T1000 (cell line): ENCODE measurements at places on chromosomes 3 and 15.
A peak's percentile ranks its signal among the peaks of the same experiment; 100 is the strongest.

DNA sequence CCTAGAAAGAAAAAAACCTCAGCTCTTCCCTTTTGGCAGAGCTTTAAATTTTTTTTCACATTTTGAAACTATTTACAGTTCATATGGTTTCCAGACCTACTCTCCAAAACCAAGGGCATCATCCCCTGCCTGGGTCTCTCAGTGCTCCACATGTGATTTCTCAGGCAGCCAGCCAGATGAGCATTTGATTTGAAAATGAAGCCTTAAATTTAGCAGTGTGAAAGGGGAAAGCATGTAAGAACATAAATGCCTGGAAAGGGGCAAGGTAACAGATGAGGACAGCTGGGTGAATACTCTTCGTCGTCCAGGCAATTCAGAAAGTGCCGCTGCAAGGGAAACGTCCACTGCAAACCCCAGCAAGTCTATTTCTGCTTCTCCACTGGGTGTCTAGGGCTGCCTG lies 94.8 kb downstream of the ATP8B4 start:
- no peak for DNase-seq

DNA sequence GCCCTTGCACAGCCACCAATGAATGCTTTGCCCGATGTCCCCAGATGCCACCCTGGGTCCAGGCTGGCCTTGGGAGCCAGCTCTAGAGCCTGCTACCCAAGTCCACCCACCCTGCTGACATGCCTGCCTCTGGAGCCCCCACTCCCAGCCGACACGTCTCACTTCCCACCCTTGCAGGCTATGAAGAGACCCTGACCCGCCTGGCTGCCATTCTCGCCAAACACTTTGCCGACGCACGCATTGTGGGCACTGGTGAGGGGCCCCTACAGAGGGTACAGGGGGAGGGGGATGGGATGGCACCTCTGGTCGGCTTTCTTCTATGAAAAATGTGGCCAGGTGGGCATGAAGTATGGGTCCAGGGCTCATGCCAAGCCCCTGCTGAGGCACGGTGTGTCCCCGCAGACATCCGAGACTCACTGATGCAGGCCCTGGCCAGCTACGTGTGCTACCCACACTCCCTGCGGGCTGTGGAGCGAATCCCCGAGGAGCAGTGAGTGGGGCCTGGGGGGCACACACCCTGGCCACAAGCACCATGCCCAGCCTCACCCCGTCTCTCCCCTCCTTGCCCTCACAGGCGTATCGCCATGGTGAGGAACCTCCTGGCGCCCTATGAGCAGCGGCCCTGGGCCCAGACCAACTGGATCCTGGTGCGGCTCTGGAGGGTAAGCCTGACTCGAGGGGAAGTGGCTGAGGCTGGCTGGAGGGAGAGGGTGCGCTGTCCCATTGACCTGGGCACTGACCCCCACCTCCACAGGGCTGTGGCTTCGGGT lies 6.0 kb downstream of the AMIGO3 start:
- DNase-seq, result no peak

DNA sequence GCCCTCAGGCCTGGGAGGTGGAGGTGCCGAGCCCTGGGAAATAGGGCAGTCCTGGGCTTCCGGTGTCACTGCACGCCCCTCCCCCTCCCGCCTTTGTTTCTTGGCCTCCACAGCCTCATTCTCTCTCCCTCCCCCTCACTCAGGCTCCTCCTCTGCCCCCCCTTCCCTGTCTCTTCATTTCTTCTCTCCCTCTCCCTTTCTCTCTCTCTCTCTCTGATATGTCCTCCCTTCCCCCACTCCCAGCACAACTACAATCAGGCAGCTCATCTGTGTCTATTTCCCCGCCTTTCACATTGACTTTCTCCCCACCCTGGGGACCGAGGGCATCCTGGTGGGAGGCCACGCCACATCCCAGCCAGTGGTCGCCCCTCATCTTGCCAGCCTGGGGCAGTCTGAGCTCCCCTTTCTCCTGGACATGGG lies 40.2 kb downstream of the IDH2 start:
- DNase-seq, result no peak

- no peak for DNase-seq
Measured at GRCh38 chr3:14847613-14848541, 29.1 kb downstream of the FGD5 start.

DNA sequence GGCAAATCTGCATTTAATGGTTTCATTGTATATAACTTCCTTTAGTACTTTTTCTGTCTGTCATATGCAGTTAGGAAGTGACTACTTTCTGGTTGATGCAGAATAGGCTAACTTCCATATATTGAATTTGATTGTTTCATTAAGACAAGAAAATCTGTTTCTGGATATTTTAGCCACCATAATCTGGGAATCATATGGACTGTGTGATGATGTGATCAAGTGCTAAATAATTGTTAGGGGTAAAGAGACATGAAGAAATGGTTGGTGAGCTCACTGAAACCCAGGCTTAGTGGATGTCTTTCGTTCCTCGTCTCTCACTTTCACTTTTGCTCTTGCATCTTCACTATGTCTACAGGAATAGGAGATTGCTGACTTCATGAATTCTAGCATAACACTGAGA lies 3.5 kb upstream of the MNS1 start:
- no peak for DNase-seq

- DNase-seq, result peak; percentile 57
Measured at GRCh38 chr15:35481992-35482391, 64.0 kb downstream of the DPH6 start.

DNA sequence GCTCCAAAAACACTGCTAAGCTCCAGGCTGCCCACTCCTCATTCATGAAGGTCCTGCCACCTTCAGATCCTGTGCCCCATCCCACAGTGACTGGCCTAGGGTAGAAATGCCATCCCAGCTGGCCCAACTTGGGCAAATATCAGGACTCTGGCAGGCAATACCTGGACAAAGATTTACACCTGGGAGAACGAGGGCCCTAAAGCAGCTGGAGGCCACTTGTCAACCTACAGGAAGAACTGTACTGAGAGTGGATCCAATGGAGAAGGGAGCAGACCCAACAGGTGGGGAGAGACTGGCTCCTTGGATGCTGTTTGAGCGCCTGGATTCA lies 57.1 kb upstream of the GATA2 start:
- DNase-seq, result no peak

DNA sequence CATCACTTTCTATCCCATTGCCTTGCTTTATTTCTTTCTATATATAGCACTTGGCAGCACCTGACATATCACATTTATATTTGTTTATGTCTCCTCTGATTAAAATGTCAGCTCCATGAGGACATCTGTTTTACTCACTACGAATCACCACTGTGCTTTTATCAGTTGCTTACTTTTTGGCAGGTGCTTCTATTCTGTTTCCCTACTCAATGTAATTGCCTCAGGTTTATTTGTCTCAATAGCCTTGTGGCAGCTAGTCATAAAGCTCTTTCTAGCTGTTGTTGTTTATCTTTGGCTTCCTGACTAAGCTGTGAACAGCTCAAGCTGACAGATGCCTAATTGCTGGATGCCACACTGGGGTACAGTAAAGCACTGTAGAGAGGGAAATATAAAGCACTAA lies 85.5 kb downstream of the VPS13C start:
- no peak for DNase-seq

GRCh38 chr3:134057654-134058110 lies 28.0 kb upstream of the SLCO2A1 start:
- no peak for DNase-seq

GRCh38 chr3:60027335-60027734 lies 977.5 kb upstream of the CFAP20DC start:
- DNase-seq, result no peak

DNA sequence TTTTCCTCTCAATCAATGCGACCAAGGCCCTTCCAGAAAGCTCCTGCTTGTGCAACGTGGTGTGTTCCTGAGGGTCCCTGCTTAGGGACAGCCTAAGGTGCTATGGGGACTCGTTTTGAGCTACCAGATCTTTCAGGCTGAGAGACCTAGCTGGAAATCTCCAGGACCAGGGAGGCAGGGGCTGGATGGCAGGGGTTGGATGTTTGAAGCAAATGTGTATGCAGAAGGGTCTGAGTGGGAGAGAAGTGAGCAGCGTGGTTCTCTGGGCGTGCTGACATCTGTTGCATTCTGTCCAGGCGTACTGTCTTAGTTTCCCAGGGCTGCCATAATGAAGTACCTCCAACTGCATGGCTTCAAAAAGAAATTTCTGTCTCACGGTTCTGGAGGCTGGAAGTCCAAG lies 31.7 kb upstream of the SLCO2A1 start:
- no peak for DNase-seq

DNA sequence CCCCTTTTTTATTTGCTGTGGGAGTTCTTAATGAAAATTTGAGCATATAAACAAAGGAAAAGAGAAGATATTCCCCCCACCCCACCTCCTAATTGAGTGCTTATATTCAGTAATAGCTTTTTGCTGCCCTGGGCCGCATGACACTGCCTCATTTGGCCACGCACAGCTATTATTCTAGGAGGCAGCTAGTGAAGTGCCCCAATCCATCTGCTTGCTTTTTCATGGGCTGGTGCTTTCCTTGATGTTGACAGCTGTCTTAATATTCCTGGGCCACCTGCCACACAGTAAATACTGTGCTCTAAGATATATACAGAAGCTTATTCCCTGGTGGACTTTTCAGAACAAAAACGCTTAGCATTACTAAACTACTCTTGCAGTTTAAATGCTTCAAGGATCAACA lies 3.8 kb upstream of the CRYBG3 start:
- no peak for DNase-seq

DNA sequence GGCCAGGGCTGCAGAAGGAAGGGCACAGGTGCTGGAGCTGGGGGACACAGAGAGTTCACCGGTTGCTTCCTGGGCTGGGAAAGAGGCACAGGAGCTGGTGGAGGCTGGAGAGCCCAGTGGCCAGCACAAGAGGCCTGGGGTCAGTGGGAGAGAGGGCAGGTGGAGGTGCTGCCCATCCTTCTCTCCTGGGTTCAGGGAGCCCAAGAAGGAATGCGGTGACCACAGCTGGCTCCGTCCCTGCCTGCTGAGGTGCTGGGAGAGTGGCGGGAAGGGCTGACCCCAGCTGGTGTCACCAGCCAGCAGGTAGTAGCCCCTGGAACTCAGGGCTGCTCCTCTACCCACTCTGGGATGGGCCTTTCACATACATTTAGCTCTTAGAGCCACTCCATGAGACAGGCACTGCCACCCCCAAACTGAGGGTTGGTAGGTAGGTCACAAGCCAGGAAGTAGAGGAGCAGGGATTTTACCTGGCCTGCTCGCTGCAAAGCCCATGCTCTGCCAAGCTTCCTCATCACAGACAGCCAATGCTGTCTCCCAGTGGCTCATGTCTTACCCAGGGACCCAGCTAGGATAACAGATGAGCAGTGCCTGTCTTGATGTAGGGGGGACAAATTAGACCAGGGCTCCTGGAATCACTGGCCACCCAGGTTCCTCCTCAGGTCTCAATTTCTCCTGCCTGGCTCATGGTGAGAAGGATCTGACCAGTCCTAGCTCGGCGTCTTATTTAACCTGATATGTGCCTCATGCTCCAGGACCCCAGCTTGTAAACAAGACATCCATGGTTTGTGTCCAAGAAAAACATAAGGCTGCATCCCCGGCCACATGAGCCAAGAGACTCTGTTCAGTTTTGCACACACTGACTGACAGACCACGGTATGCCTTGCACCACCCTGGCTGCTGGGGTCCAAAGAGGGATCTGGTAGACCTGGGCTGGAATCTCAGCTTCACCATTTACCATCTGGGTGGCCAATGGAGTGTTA lies 119.2 kb downstream of the CORO2B start:
- DNase-seq, result no peak

- DNase-seq, result peak; percentile 26
Measured at GRCh38 chr3:139934613-139935015, 371 bp upstream of the CLSTN2 start.

GRCh38 chr15:79003301-79003700 lies 58.5 kb upstream of the CTSH start:
- no peak for DNase-seq

GRCh38 chr3:195522254-195523023 lies 20.7 kb downstream of the PPP1R2 start:
- DNase-seq, result no peak

DNA sequence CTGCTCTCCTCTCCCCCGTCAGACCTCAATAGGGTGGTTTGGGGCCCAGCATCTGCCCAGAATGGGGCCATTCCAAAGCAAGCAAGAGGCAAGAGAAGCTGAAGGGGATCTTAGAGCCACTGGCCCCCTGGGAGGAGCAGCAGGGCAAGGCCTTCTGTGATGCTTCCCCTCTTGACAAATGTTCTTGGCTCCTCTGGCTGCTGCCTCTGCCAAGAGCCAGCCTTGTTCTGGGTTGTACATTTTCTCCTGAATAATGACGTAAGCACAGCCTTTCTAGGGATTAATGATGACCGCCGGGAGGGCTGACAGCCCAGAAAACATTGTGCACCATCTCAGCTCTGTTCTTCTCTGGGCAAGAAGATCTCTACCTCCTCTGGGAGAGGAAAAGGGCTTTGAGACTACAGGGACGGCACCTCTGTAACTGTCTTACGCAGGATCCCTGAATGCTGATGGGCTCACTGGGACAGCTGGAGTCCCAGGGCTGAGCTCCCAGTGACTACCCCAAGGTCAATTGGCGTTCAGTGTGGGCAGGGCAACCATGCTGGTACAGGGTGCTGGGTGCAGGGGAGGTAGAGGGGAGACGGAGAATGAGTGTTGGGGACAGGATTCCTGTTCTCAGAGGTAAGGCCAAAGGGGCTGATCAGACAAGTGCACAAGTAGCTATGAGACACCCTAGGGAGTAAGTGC lies 253.3 kb downstream of the FAM43A start:
- DNase-seq, result no peak

GRCh38 chr15:63381301-63382204 lies at the start of gene CA12:
Gene CA12 (minus strand): TSS chr15:63381846. CDS start chr15:63381720, 126 bp downstream.
- no peak for DNase-seq

- DNase-seq, result peak; percentile 57
Measured at GRCh38 chr3:124887177-124887931, at the start of gene ITGB5. Gene ITGB5 (minus strand): TSS chr3:124887365. CDS start chr3:124887000, 365 bp downstream.

- DNase-seq, result no peak
Measured at GRCh38 chr3:17810759-17811158, 68.3 kb upstream of the TBC1D5 start.

DNA sequence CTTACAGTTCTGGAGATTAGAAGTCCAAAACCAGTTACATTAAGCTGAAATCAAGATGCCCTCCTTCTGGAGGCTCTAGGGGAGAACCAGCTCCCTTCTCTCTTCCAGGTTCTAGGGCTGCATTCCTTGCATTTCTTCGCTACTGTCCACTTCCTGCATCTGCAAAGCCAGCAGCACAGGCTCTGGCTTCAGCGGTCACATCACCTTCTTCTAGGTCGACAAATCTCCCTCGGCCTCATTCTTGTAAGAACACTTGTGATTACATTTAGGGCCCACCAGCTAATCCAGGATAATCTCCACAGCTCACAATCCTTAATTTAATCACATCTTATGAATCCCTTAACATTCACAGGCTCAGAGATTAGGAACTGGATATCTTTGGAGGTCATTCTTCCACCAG lies 73.8 kb downstream of the MINAR1 start:
- no peak for DNase-seq

DNA sequence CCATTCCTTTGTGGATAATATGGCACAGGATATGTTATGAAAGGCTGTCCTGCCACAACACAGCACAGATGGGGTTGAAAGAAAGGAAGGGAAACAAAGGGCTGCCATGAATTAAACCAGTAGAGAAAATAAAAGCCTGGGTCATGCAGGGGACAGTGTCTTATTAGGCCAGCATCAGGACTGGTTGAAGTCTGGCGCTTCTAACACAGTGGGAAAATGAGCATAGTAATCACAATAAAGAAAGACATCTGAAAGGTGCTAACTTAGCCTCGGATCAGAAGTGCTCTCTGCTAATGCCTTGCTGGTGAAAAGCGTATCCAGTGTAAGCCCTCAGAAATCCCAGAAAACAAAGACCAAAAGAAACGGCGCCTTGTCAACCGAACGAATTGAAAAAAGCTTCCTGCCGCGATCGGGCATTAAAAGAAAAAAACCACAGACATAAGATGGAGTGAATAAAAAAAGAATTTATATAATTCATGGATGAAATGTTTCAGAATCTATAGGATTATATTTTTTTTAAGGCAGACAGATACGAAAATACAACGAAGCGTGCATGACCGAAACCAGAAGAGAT lies 566 bp upstream of the MKRN3 start:
- no peak for DNase-seq
